ENCODE measurements at places on chromosomes 5 and 9.

- no peak for DNase-seq
These were observed 40.9 kb downstream of the PAM start for GRCh38 chr5:102796009-102796408.

DNA sequence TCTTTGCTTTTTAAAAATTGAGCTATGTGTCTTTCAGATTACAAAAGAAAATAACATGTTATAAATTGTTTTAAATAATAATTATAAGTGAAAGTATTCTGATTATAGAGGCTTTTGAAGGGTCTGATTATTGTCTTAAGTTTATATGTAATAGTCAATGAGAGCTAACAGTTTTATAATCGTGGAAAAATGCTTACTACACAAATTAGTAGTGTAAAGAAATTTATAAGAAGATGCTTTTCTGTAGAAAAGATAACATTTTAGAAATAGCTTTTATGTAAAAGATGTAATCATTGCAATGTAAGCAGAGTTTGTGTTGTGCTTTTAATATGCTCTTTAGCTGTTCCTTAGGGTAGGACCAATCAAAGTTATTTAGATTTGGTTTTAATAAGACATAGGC, 18.6 kb downstream of the RBM27 start:
- no peak for DNase-seq

- DNase-seq = no peak
These were observed 26.2 kb downstream of the DMRT3 start for GRCh38 chr9:1002678-1003077.

- no peak for DNase-seq
These were observed 33.8 kb upstream of the KDM4C start for GRCh38 chr9:6723881-6724420.

GRCh38 chr5:98416541-98416940, 356.9 kb upstream of the RGMB start:
- DNase-seq = no peak

GRCh38 chr9:22084336-22085035, 75.4 kb upstream of the CDKN2B start:
- no peak for DNase-seq

DNA sequence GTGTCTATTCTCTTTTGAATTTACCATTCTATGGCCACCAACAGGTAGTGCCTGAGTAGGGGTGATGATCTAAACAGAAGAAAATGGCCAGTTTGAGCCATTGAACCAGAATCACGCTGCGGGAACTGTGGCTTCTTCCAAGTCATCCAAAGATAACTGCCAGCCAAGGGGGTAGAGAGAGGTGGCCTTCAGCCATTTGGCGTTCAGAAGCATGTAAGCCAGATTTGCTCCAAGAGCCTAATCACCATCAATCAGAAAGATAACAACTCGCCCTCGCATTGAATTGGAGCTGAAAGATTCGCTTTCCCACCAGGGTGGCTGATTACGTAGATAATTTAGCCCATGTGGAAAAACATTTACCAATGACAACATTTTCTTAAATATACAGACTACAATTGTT, 1302.7 kb upstream of the DMAC1 start:
- DNase-seq = no peak

DNA sequence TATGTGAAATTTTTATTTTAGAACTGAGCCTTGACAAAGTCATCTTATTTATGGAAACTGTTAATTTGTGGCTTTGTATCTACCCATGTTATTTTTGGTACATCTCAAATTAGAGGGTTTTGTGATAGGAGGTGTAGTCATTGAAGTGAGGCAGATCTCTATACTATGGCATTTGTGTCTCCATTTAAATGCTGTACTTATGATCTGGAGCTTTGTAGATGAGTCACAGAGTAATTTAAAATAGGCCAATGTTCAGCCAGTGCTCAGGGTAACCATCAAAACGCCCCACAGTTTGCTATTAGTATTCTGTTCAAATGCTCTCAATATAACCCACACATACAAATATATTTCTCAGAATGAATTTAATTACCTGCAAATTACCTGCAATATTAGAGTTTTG, 351.5 kb upstream of the KLF9 start:
- DNase-seq = no peak

DNA sequence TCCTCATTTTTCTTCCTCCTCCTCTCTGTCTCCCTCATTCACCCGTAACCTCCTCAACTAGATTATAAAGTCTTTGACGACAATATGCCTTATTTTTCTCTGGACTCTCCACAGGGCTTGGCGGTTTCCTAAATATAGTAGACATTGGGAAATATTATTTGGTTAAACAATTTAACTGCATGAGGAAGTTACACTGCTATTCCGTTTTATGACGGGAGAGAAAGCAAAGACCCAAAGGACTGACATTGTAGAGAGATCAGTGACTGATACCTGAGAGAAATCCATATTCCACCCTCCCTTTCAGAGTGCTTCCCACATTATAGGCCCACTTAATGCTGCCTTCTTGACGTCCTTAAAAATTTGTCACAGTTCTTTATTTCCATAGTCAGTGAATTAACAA, 51.2 kb downstream of the GDA start:
- DNase-seq = no peak

DNA sequence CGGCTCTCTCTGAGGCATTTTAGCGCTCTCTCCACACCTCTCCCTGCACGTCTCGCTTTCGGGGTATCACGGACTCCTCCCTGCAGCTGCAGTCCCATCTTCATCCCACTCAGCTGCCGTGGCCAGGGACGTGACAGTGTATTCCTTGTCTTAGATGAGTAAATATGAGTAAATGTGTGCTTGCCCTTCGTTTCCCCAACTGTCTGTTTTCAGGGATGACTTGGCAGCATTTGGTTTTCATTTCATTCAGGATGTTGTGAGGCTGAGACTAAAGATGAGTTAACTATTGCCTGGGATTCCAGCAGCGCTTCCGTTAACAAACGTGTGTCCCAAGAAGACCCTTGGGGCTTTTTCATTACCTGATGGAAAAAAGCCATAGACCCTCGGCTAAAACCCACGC, 29.5 kb downstream of the GDNF start:
- no peak for DNase-seq

DNA sequence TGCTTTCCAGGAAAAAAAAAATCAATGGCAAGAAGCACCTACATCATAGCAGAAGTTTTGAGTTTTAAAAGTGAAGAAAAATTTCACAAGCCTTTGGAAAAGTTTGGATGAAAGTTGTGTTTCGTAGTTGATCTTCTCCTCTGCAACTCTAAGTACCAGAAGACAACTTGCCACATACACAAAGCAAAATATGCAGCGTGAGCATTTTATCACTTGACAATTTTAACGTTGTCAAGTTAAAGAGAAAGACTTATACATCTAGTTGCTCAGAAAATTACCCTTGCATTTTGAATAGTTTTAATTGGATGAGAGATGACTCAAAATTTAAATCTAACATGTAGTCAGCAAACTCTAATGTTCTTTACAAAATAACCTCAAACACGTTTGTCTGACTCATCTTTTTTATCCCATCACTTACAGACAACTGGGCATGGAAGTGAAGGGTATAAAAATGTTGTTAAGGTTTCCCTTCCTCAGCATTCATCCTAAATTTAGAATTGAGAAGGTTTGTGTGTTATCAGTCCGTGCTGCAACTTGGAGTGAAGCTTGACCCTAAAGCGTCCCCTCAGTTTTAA, 213.4 kb downstream of the MARCHF11 start:
- no peak for DNase-seq

DNA sequence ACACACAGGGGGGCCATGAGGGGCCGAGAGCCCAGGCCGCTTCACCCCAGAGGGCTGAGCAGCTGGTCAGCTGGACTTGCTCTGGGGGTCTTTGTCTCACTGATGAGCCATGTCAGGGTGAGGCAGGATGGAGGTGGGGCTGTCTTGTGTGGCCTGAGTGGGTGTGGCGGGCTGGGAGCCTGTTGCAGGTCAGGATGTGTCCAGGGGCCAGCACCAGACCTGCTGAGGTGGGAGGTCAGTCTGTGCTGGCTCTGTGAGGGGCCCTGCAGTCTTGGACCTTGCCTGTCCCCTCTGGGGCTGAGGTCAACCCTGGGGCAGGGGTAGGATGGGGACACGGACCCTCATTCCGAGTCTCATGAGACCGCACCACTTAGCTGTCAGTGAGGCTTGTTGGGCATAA, 56.9 kb downstream of the RXRA start:
- no peak for DNase-seq

GRCh38 chr9:72856972-72857623, 95.8 kb downstream of the ALDH1A1 start:
- DNase-seq = no peak

DNA sequence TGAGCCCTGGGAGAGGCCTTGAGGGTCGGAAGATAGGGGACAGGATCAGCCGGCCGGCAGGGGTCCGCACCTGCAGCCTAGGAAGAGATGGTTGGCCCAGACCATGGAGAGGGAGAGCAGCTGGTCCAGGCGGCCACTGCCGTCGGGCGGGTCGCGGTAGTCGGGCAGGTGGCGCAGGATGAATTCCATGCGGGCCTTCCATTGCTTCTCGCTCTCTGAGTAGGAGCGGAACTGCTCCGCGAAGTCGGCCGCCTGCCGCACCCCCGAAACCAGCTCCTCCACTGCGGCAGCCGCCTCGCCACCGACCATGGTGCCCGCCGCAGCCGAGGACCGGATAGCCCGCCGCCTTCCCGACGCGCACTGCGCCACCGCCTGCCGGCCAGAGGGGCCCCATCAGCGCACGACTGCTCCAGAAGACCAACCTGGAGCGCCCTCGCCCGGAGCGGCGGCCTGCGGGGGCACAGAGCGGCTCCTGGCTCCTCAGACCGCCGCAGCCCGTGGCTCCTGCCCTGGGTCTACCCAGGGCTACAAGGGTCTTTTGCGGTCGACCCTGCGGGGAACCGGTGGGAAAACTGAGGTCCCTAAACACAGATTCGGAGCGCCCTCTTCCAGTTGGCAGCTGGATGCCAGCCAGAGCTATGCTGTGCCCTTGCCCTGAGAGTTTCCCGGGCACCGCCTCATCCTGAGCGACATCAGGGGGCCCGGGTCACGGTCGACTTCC, at the start of gene CDKN2AIPNL:
TSS of gene CDKN2AIPNL (minus strand) at position 336 of the 721 bp plus-strand sequence. CDS start at position 309, 27 bp downstream.
- peak; percentile 91 for DNase-seq

DNA sequence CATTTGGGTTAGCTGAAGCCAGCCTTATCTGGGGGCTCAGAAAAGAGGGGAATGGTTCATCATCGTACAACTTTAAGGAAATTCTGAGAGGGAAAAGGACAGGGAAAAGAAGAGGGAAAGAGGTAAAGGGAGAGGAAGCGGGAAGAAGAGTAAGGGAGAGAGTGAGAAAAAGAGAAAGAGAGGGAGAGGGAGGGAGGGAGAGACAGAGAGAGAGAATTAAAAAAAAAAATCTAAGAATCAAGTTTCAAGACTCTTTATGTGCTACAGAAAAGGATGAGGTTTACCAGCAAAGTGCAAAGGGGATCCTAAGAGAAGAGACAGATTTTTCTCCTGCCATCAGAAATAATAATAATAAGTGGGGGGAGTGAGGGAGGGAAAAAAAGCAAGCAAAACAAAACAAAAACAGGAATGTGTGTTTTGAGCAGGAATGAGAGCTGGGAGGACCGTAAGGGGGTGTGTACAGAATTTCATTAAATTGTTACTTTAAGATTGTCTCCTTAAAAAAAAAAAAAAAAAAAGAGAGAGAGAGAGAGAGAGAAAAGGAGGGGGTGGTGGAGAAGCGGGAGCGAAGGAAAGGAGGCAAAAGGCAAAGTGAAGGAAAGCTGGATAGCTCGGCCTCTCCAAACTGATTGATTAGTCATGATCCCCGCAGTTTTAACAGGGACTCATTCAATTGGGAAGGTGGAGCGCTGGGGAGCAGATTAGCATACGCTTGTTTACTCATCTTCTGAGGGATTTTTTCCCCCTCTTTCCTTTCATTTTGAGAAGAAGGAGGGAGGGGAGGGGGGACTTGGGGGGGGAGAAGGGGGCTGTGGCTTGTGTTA, 438 bp upstream of the PAPPA start:
- no peak for DNase-seq

- DNase-seq = peak; percentile 57
These were observed 104.2 kb downstream of the PPARGC1B start for GRCh38 chr5:149834246-149834855.

- no peak for DNase-seq
These were observed 4.5 kb downstream of the RALGDS start for GRCh38 chr9:133116346-133117231.

DNA sequence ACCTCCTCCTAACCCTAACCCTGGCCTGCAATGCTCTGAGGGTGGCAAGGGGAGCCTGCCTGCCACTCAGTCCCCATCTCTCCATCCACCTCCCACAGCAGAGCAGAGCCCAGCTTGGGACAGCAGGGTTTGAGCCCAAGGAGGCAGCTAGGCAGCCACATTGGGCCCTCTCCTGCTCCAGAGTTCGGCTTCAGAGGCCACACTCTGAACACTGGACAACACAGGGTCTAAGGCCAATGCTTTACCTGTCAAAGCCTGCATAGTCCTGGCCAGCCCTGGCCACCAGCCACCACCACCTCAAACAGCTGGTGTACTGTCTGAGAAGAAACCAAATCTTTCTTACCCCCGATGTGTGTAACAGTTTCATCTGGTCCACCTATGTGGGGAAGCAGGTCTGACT, 5.2 kb downstream of the BICD2 start:
- DNase-seq = no peak

DNA sequence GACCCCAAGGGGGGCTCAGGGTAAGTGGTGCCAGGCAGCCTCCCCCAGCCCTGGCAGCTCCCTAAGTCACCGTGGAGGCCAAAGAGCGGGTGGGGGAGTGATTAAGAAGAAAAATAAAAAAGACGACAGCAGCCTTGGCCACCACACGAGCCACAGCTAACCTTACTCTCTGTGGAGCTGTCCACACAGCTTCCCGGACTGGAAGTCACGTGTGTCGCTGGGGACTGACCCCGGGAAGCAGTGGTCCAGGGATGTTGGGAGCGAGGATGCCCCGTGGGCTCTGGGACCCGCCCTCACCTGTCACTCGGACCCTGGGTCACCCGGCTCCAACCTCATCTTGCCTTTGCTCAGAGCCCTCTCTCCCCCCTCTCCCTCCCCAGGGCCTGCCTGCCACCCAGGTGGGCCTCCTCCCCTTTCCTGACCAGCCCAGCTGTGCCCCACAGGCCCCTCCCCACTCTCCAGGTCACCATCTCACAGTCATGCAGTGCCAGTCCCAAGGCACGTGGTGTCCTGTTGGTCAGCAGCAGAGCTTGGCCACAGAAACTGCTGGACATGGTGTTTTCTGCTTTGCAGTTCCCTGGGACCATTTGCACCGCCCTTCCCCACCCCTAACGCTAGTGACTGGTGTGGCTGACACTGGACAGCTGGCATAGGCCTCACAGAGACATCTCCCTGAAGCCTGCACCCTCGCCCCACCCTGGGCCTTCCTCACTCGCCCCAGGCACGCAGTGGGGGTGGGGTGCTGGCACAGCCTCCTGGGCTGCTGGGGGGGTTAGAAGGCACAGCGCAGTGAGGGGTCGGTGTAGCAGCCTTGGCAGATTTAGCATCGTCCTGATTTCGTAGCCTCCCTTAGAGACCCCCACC, 9.8 kb upstream of the EXOC3 start:
- DNase-seq = no peak

DNA sequence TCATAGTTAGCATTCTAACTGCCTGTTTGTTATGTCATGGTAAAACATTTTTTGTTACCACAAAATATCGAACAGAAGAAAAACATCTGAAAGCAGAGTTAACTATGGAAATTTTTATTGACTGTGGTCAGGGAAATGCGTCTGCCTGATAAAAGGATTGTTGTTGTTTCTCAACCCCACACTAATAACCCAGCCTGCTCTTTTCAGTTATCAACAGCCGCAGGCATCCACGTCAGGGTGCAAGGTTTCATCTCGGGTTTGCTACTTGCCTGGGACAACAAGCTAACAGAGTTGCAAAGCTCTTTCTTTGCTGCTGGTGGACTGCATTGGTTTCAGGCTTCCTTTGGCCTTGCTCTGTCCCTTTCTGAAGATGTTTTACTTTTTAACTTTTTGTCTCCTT, 969.2 kb downstream of the CDH18 start:
- no peak for DNase-seq

All from CD4-positive, alpha-beta T cell treated with Interleukin-15 for 4 hours (primary cell).